ENCODE measurements at places on chromosomes 5 and 9. TPM values are rescaled to one million over a fixed set of nuclear protein-coding genes. Genes with fewer than 3 reads are reported as not detected.

DNA sequence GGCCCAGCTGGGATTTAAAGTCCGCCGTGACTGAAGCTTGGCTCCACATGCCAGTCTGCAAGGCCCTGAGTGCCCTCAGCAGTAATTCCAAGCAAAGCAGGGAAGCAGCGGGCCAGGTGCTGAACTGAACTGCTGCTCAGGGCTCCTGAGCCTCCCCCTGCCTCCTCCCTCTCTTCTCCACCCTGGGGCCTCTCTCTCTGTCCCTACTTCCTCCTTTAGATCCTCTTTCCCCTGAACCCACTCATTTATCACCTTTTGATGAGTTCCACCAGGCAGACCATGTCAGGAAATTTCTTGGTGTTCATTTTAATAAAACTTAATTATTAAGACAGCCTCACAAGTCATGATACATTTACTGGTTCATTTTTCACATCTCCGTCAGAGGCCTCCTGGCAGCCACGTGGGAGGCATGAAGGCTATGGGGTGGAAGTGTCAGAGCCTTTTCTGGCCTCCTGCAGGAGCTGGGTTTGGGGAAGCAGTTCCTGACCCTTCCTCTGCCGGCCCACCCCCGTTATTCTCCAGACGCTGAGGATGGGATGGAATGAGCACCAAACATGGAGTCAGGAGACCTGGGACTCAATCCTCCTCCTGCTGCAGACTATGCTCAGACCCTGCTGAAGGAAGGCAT lies 32.2 kb upstream of the KCNIP1 start:
- no peaks in the 10 kb centered on the region for H3K27me3 ChIP-seq
- DNase-seq, result no peak
- H3K4me3 ChIP-seq, result no peak overlapping the region

GRCh38 chr9:113574441-113575262 lies 111.1 kb downstream of the RGS3 start:
- no peak overlapping the region for H3K4me3 ChIP-seq
- H3K4me1 ChIP-seq, result peaks cover 6% of the 10 kb centered on the region
- no peaks in the 10 kb centered on the region for H3K36me3 ChIP-seq
- no peak for DNase-seq

DNA sequence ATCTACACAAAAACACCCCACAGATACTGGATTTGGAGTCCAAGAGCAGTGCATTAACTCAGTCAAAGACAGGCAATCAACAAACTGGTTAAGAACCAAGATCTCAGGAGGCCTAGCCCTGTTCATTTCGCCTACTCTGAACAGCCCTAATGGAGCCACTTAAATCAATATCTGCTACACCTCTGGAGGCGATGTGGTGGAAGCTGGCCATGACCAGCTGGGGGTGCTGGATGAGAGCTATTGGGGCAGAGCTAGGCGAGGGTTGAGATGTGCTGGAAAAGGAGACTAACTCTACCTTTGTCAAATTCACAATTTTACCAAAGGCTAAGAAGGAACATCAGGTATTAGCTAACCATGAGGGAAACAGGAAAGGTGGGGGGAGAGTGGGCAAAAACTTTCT lies 23.3 kb upstream of the ARSB start:
- no peak for DNase-seq
- no peak overlapping the region for H3K27ac ChIP-seq
- no peaks in the 10 kb centered on the region for H3K4me1 ChIP-seq
- no peaks in the 10 kb centered on the region for H3K36me3 ChIP-seq
- no peak overlapping the region for H3K4me3 ChIP-seq
- H3K27me3 ChIP-seq, result no peaks in the 10 kb centered on the region

- DNase-seq, result no peak
- no peaks in the 10 kb centered on the region for H3K4me1 ChIP-seq
- no peaks in the 10 kb centered on the region for H3K36me3 ChIP-seq
- H3K27ac ChIP-seq, result no peak overlapping the region
- no peak overlapping the region for H3K4me3 ChIP-seq
- no peaks in the 10 kb centered on the region for H3K27me3 ChIP-seq
Observed at GRCh38 chr9:93668261-93668871, 92.0 kb downstream of the PHF2 start.

- H3K4me3 ChIP-seq, result no peak overlapping the region
- H3K27me3 ChIP-seq, result no peaks in the 10 kb centered on the region
- H3K4me1 ChIP-seq, result no peaks in the 10 kb centered on the region
- H3K27ac ChIP-seq, result no peak overlapping the region
- no peaks in the 10 kb centered on the region for H3K36me3 ChIP-seq
Observed at GRCh38 chr5:72366324-72366976, 46.3 kb downstream of the PTCD2 start.

The CBY3 gene
- total RNA-seq, result not detected

Measured in colonic mucosa (tissue), 4 donors.